ENCODE measurements at places on chromosomes 11 and 22.

- no peak for DNase-seq
Measured at GRCh38 chr11:945986-946385, 20.3 kb downstream of the AP2A2 start.

DNA sequence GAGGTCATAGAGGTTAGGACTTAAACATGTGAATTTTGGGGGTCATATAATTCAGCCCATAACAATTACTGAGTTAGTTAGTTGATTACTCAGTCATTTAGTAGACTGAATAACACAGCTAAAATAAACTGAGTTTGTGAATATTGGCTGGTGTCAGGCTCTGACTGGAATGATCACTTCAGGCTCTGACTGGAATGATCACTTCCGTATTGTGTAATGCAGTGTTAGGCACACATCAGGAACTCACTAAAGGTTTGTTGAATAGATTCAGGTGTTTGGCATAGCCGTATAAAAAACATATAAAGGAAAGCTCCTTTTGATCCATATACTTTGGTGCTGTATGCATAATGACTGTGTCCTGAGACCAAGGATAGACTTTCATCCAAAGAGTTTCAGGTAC lies 610.5 kb downstream of the INSC start:
- DNase-seq, result no peak

- no peak for DNase-seq
Measured at GRCh38 chr11:19077965-19078364, 17.4 kb upstream of the MRGPRX2 start.

- no peak for DNase-seq
Measured at GRCh38 chr22:46245511-46245910, 4.6 kb downstream of the CDPF1 start.

DNA sequence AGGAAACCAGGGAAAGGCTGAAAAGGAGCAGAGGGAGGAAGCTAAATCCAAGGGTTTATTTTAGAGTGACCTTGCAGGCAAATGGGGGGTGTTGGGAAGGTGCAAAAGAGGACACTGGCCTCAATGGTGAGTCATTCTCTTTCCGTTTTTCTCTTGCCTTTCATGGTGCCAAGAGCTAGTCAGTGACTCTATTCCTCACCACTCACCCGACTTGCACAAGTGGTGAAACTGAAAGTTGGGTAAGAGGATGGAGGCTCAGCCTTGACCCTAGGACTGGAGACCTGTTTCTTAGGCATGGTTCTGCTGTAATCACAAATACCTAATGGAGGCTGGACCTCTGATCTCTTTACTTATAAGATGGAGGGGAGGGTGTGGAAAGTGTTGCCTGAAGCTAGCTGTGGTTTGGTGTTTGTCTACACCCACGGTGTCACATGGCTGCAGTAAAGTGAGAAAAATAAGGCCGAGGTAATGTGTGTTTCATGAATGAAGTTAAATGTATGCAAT lies 67.3 kb upstream of the CREB3L1 start:
- DNase-seq, result no peak

- no peak for DNase-seq
Measured at GRCh38 chr11:9839550-9839949, 175.7 kb downstream of the SWAP70 start.

GRCh38 chr11:48148749-48149148 lies 67.9 kb upstream of the OR4B1 start:
- no peak for DNase-seq

DNA sequence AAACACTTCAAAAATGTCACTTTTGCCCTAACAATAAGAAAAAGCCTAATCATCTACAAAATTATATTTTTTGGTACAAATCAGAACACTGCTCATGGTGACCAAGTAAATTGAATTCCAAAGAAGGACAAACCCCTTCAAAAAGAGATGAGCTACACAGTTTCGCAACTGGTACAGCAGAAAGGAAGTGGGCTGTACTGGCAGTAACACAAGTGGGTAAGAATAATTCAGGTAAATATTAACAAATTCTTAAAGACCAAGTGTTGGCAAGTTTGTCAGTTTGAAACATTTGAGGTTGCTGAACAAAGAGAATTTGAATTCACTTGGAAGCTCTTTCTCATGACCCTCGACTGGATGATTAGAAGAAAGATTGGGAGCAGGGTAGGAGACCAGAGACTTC lies 35.5 kb downstream of the MSANTD4 start:
- no peak for DNase-seq

GRCh38 chr22:44018594-44018993 lies 5.5 kb upstream of the PARVB start:
- no peak for DNase-seq

DNA sequence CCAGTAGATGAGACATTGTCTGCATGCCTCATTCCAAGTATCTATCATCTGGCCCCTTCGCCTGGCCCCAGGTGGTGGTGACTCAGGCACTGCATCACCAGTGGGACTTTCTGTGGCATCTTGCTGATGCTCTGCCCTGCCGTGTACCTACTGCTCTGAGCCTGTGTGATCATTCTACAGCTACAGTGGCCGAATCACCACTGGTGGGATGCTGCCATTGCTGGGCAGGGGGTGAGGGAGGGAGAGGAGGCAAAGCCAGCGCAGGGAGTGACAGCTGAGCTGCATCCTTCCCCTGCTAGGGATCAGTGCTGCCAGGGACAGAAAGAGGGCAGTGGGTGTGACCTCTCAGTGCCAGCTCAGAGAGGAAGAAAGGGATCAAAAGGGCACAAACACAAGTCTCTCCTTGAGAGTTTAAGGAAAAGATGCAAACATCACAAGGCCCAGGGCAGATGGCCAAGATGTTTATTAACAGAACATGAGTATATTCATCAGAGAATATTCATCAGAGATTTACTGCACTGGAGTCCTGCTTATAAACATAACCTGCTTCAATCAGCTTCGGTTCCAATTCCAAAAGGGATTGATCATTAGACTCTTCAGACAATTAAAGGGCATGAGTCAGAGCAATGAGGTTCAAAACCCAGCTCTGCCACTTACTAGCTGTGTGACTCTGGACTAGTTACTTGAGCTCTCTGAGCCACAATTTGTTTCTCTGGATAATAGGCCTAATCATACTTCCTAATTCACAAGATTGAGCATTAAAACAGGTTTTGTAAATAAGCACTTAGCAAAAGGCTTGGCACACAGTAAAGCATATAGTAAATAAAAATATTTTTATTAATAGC lies 109.8 kb downstream of the NAT10 start:
- DNase-seq, result no peak

GRCh38 chr11:120773501-120774031 lies 250.3 kb upstream of the TBCEL start:
- DNase-seq, result no peak

- no peak for DNase-seq
Measured at GRCh38 chr11:132937016-132937415, 595.3 kb downstream of the OPCML start.

- no peak for DNase-seq
Measured at GRCh38 chr11:14386895-14387480, 28.0 kb upstream of the RRAS2 start.

DNA sequence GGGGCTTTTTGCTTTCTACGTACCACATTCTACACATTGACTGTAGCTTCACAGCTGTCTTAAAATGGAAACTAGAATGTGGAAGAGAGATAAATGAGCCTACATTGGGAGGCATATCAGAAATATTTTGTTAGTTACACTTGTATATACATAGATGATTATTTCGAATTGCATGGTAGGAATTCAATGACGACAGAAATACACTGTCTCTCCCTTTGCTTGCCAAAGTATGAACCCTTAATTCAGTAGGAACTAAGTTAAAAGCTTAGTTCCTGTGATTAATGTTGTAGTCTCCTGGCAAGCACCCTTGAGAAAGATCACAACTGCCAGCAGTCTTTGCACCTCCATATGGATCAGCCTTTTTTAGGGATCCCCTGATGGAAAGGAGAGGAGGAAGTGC lies 10.1 kb downstream of the C11orf87 start:
- DNase-seq, result no peak

- no peak for DNase-seq
Measured at GRCh38 chr22:44638971-44639760, 62.8 kb upstream of the PRR5 start.

GRCh38 chr11:8911029-8911823 lies at the start of gene AKIP1:
Gene AKIP1 (plus strand): TSS chr11:8911189. CDS start chr11:8911450, 261 bp downstream.
- peak; percentile 95 for DNase-seq

DNA sequence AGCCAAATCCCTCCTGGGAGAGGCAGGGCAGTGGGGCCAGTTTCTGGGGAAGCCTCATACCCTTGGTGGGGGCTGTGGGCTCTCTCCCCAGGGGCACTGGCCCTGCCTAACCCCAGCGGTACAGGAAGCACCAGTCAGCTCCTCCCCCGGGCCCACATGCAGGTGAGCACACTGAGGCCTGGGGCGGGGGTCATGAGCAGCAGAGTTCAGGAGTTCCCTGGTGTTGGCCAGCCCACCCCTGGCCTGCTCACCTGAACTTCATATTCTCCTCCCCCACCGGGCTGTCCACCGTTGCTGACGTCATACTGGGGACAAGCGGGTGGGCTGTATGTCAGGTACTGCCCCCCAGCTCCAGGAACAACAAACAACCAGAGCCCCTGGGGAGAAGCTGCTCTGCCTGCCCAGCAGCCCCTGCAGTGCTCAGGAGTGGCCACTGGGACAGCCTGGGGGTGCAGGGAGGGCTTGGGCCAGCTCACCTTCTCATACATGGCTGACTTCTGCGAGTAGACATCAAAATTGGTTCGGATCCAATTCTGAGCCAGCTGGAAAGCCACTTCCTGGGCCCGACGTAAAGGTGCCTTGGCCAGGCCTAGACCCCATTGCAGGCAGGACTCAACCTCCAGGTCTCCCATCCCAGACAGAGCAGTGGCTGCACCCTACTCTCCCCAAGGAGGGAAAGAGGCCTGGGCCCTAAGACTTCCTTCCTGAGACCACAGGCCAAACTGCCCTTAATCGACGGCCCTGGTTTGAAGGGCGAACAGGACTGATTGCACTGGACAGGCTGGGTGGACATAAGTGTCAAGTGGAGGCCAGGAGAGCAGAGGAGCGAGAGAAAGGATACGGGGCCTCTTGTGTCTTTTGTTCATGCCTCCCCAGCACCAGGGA lies 20.8 kb downstream of the TREH start:
- no peak for DNase-seq

DNA sequence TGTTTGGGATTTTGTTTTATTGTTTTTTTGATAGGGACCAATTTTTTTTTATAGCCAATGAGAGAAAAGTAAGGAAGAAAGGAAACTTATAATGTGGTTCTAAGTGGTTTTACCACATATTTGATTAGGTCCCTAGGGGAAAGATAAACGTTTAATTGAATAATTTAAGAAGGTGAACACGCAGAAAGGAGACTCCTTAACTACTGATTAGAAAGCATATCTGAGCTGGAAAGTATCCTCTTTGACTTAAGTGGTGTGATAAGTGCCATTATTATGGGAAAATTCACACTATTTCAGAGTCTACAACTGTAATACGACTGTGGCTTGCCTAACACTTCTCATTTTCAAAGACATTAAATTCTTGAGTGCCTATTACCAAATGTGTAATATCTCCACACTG lies 106.5 kb upstream of the GRAMD1B start:
- no peak for DNase-seq

GRCh38 chr22:35045451-35045850 lies 20.5 kb upstream of the ISX start:
- DNase-seq, result no peak

DNA sequence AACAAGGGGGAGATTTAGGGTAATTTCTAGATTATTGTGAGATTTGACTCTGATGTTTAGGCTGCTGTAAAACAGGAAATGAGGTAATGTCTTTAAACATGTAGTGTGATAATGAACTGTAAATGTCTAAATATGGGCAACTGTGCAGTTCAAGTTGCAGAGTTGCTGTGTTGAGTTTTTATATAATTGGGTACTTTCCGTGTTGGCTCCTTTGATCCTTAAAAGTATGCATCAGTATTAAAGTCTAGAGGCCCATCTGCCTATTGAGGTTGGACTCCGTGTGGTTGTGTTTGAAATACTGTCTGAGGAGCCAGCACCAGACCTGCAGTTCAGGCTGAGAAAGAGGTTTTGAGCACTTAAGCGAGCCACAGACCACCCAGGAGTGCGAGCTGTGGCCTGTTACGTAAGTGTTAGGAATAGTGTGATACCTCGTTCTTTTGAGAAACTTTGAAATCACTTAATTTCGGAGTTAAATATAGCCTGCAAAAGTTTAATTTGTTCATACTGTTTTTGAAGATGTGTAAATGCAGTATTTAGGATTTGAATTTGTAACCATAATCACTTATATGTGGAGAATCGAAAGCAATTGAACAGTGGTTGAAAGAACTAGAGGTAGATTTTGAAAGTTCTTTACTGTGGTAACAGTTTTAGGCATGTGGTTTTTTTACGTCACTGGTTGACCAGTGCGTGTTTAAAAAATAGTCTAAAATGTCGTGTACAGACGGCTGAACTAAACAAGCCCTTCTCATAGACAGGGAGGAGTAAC lies 9.0 kb downstream of the FAM118A start:
- DNase-seq, result no peak

DNA sequence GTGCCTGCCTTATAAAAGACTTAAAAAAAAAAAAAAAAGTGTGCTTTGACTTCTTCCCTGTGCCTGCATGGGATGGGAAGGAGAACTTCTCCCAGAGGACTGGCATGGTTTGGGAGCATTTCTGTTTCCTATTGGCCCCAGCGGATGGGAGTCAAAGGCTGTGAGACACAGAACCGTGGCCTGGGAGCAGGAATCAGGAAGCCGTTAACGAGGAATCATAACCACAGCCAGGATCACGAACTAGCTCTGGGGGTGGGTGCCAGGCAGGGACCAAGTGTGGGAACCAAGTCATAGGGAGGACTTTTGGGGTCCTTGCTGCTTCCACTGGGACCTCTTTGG lies 526 bp downstream of the C1QTNF6 start:
- DNase-seq, result no peak

DNA sequence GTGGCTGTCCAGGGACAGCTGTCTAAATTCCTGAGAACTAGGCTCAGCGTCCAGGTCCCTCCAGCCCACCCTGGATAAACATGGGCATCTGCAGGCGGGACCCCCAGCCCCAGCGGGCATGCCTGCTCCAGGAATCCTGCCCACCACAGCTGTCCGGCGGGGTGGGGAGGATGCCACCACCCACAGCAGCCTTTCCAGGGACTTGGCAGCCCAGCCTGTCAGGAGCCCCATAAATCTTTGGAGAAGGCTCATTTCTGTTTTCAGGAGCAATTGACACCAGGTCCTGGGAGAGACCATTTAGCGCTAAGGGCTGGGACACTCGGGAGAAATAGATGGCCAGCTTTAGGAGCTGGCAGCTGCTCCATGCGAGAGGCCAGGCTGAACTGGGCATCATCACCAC lies 358.9 kb downstream of the CADM1 start:
- DNase-seq, result no peak

DNA sequence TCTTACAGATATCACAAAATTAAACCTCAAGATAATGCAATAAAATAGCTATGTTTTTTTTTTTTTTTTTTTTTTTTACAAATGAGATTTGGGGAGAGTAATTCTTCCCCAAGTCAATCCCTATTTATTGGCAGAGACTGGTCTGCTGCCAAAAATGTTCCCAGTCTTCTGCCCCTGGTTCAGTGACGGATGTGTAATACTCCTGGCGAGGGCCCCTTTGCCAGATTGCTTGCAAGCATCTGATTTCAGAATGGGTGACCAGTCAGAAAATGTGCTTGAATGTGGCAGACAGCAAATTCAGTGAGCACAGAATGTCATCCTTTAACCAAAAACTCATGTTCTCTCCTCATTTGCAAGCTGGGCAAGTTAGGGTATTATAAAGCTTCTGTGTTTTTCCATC lies 363.8 kb upstream of the MTNR1B start:
- DNase-seq, result no peak

GRCh38 chr22:30649430-30650007 lies 13.9 kb downstream of the SLC35E4 start:
- no peak for DNase-seq

GRCh38 chr11:115941481-115941993 lies 437.3 kb upstream of the CADM1 start:
- DNase-seq, result no peak
